Stimulated activated CD4-positive, alpha-beta T cell treated with anti-CD3 and anti-CD28 coated beads, TNF-alpha, amount 100 ng/mL, for 24 hours (primary cell): ENCODE measurements at places on chromosomes 7 and 10.

DNA sequence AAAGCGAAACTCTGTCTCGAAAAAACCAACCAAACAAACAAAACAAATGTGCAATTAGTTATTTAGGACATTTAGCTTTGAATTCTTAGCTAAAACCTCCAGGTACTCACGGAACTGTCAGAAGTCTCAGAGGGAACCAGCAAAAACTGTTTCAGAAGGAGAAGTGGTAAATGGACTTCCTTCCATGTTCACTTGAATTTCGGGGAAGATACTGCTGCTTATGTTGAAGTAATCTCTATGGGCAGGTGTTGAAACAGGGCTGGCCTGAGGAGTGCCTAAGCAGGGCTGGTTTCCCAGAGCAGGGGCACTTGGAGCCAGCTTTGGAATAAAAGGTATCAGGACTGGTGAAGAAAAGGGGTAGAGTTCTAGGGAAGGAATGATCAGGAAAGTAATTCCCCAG lies 2.4 kb upstream of the EXOC6 start:
- DNase-seq, result no peak

DNA sequence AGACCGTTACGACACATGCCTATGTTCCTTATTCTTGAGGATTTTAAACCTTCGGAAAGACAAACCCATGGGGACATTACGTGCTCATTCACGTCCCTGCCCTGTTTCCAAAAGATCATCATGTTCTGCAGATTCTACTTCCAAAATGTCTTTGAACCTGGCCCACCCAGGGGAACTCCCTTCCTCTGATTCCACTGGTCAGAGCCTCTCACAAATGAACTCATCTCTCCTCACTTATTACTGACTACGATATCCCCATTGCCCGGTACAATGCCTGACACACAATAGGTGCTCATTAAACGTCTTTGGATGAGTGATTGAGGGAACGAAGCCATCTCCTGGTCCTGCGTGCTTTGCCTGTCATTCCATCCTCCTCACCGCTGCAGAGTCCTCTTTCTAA lies 168.3 kb upstream of the RNF32 start:
- no peak for DNase-seq

- DNase-seq, result no peak
These were observed 88.3 kb downstream of the GALNT17 start for GRCh38 chr7:71220210-71220695.

GRCh38 chr10:88415533-88416130 lies 167.5 kb downstream of the RNLS start:
- DNase-seq, result no peak

GRCh38 chr7:122183106-122183505 lies 39.1 kb upstream of the AASS start:
- DNase-seq, result no peak

DNA sequence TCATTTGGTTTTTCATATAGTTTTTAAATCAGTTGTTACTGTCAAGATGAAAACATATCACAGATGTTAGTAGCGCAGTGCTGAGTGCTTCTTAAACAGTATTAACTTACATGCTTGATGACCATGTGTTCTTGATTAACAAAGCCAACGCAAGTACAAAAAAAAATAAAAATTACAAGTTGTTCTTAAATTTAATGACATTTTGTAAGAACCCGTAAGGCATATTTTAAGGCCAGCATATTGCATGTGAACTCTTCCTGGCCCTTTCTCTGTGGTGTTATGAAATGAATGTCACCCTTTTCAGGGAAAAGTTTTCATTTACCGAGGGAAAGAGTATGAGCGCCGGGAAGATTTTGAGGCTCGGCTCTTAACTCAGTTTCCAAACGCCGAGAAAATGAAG lies 140.4 kb upstream of the NPS start:
- DNase-seq, result no peak

GRCh38 chr7:103576641-103577040 lies 130.6 kb upstream of the SLC26A5 start:
- DNase-seq, result no peak

- no peak for DNase-seq
These were observed 61.1 kb downstream of the PKD1L1 start for GRCh38 chr7:47887016-47887640.

DNA sequence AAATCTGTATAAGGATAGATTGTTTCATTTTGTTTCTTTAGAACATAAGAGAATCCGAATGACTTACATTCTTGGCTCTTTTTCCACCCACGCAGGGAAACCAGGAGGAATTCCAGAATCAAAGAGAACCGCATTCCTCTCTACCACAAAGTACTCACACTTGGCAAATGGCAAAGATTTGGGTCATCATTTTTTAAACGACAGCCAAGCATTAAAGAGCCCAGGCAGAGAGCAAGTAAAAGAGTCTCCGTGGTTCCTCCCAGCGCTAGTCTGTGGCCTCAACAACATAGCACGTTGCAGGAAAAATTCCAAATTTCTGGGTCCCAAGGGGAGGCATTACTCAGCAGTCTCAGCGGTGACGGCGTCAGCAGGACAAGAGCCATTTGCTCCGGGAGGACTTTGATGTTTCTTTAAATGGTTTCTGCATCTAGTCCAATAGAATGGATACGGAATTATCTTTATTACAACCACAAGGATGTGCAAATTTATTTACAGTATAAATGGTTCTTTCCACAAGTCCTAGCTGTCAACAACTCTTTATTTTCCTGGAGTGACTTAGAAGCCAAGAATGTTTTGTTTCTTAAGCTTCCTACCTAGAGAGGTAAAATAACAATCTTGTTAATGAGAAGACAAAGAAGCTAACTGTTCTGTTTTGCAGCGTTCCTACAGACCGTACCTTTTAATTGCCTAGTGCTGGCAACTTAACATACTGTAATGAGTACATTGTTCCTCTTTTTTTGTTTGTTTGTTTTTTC lies 232.5 kb downstream of the SKIDA1 start:
- DNase-seq, result no peak

- DNase-seq, result no peak
These were observed 110.9 kb upstream of the NANOS1 start for GRCh38 chr10:118918587-118918986.

- DNase-seq, result no peak
These were observed 62.1 kb downstream of the TCERG1L start for GRCh38 chr10:131249238-131249954.

GRCh38 chr10:91590142-91590903 lies 42.5 kb downstream of the PPP1R3C start:
- no peak for DNase-seq

DNA sequence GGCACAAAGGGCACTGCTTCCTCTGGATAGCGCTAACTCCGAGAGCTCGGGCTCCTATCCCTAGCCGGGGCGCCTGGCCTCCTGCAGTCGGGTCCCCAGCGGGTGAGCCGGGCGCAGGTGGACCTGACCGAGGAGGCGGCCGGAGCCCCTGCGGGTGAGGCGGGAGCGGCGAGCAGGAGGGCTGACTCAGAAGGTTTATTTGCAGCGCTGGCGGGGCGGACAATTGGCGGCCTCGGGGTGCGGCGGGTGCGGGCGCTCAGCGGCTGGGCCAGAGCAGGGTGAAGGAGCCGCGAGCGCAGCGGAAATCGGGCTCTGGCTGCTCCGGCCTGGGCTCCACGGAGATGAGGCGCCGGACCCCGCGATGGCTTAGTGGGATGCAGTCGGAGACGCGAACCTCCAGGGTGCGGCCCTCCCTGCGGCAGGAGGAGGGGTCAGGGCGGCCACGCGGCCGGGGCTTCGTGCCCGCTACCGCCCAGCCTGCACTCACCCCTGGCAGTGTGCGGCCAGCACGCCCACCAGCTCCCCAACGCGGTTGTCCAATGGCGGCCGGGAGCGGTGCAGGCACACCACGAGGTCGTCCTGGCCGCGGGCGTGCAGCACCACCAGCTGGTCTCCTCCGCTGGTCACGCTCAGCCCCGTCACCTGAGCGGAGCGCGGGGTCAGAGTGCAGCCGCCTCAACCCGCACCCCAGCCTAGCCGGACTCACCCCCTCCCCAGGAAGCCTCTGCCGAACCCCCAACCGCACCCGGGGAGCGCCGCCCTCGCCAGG lies 16.1 kb downstream of the MYO1G start:
- DNase-seq, result no peak

DNA sequence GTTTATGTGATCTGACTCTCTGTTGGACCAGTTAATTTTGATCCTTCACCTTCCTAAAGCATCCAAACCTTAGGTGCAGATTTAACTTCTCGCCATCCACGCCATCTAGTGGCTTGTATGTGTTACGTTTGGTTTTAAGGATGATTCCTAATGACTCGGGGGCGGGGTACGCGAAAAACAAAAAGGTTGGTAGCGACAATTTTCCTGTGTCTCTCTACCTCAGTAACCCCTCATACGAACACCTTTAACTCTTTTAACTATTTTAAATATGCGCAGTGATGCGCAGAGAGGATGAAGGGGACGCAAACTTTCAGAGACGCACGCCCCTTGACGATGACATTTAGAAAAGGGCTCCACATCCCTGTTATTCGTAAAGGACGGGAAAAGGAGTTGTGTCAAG lies 714 bp upstream of the KCND2 start:
- DNase-seq, result no peak

- no peak for DNase-seq
These were observed 91.7 kb downstream of the MARCHF5 start for GRCh38 chr10:92382631-92383030.

DNA sequence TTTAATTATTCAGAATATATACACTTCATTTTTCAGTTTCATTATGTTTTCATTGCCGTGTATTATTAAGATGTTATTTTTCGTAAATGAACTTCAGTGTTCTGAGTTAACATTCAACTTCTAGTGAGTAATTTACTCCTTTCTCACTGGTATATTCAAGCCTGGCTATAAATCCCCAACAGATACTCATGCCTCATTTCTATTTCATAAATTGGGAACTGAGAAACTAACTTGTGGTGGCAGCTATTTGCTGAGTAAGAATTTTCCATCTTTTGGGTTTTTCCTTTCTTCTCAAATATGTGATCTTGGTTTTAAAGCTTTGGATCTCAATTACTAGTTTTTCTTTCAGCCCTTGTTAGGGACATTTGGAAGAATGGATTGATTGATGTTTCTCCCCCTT lies 281.1 kb downstream of the CDK14 start:
- DNase-seq, result no peak

- DNase-seq, result no peak
These were observed 13.3 kb downstream of the HOXA4 start for GRCh38 chr7:27116962-27117886.

- DNase-seq, result no peak
These were observed 76.5 kb upstream of the GRID1 start for GRCh38 chr10:86443069-86443468.

DNA sequence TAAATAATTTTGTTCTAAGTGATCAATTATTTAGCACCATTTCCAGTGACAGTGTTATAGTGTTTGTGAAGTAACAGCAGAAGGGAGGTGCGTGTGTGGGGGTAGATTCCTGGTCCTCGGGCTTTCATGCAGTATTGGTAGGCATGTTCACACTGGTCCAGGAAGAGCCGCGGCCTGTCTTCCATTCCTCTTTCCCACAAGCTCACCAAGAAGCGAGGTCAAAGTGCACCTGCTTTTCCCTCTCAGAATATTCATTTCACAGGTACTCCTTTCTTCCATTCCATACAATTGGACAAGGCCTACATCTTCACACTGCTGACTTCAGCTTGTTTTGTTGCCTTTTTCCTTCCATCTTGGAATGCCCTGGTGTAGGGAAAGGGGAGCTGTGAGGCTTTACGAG lies 151.8 kb upstream of the CELF2 start:
- no peak for DNase-seq
